Activated naive CD4-positive, alpha-beta T cell treated with anti-CD3 and anti-CD28 coated beads for 36 hours (primary cell): ENCODE measurements at places on chromosomes 5 and 9. TPM values are rescaled to one million over a fixed set of nuclear protein-coding genes. Genes with fewer than 3 reads are reported as not detected.

PCDHB15 gene
- total RNA-seq, result not detected

PLAC8L1 gene
- total RNA-seq, result 0.36 TPM

DDX4 gene
- total RNA-seq, result not detected

MAT2B gene
- 88.7 TPM for total RNA-seq

CARTPT gene
- total RNA-seq, result not detected

GRCh38 chr9:68913054-68913453, 100.9 kb downstream of the PRKACG start:
- no peak for DNase-seq

DNA sequence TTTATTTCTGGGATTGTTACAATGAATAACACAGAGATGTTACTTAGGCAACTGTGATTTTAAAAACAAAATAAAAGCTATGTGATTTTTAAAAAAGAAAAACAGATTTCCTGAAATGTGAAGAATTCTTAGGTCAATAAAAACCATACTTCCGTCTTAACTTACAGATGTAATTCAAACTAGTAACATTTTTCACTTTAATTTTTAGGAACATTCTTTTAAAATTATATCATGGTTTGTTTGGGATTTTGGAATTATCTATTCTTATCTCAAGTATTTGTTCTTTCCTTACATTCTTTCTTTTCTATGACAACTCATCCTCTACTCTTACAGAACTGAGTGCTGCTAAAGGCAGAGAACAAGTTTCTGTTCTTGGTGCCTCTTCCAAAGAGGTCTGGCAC, 159.5 kb downstream of the RAPGEF6 start:
- DNase-seq, result no peak

- no peak for DNase-seq
These were observed 31.0 kb downstream of the GOLGA2 start for GRCh38 chr9:128244837-128245231.

DNA sequence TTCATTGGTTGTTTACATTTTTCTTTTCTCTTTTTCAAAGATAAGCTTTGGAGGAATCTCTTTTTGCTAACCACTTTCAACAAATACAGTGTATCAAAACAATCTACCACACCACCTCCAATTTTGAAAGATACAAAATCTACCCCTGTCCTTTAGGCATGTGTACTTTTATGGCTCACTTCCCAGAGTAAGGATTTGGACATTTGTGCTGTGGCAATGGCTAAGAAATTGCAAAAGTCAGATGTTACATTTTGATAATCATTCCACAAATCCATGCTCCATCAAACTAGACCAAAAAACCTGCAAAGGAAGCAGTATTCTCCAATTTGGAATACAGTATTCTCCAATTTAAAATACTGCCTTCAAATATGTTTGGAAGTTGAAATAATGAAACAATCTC, 204.9 kb downstream of the MCTP1 start:
- no peak for DNase-seq

DNA sequence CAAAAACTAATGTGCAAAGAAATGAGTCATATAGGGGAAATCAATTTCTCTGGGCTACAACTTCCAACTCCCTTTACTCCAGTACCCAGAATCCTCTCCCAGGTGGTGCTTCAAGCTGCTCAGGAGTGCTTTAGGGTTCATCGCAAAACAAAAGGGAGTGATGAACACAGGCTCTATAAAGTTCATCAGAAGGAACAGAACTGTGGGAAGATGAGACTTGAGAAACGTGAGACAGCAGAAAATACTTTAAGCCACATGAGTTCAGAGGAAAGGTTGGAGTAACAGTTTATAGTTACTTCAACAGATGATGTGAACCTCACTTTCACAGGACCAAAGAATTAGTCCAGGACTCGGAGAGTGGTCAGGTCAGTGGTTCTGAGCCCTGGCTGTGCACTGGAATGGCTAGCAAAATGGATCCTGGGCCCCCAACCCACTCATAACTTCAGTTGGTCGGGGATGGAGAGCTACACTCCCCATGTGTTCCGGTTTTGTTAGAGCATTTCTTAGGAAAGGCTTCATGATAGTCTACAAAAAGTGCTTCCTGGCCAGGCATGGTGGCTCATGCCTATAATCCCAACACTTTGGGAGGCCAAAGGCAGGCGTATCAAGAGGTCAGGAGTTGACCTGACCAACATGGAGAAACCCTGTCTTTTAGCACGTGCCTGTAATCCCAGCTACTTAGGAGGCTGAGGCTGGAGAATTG, 4.3 kb downstream of the RPL12 start:
- DNase-seq, result no peak

DNA sequence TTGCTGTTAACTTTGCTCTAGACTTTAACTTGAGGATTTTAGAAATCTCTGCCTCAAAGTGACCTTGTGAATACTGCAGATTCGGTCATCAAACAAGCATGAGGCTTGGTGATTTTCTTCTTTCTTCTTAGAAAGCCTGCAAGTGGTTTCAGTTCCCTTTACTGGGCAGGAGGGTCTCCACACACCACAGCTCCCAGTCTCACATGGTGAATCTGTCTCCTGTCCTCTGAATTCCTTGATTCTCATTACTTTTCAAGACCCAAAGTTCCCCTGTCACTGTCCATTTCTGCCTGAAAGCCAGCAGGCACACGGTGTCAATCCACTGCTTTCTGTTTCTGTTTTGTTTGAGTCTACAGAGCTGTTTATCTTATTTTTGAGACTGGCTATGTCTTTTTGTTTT, 14.1 kb downstream of the HSPB3 start:
- DNase-seq, result no peak

- DNase-seq, result no peak
These were observed 9.2 kb downstream of the CDC26 start for GRCh38 chr9:113266174-113266573.
